ENCODE measurements at places on chromosomes 3 and 15.

DNA sequence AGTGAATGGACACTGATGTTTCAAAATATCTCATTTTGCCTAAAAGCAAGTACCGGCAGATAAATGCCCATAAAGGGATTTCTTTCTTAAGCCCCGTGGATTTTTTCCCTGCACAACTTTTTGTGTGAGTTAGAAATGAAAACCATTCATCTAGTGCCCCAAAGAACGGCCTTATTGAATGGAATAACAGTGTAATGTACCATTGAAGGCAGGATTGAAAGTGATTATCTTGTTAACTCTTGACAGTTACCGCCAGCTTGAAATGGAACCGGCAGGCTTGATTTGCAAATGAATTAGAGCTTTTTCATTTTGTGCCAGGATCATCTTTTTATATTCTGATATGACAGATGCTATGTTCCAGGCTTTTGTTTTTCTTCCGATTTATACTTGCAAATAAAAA, 162.2 kb downstream of the RSRC1 start:
- DNase-seq = no peak

DNA sequence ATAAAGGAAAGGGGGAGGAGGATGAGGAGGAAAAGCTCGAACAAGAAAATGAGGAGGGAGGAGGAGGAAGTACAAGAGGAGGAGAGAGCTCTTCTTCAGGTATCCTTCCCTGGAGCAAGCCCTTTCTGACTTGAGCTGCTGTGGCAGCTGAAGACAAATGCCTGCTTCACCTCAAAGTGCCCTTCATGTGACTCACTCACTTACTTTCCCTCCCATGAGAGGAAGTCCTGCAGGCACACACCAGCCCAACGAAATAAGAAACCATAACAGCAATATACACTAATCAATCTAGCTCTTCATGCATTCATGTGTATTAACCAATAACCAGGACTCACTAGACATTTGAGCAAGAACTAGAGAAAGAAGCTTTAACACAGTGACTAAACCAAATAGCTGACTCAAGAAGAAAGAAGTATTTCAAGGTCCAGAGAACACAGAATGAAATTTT, 251.9 kb downstream of the IGSF11 start:
- no peak for DNase-seq

DNA sequence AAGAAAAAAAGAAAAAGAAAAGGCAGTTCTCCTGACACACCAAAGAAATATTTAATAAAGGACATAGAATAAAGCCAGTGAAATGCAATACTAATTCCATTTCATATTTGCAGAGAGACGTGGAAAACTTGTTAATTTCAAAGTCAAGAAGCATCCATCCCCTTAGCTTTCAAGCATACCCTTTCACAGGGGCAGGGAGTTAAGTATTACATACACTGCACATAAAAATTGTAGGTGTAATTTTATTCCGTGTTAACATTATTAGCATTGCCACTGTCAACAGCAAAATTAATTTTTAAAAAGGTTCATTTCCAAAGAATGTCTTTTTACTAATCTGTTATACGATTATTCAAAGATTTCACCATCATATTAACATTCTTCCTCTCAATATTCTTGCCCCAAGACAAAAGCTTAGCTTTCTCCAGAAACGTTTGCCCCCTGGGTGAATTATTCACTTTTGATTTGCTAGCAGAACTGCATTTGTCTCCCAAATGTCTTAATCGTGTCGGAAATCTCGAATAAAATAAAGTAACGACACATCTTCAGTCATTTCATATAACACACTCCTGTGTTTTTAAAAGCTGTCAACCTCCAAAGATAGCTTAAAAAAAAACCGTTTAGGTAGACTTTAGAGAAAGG, 517.9 kb downstream of the MECOM start:
- DNase-seq = no peak

DNA sequence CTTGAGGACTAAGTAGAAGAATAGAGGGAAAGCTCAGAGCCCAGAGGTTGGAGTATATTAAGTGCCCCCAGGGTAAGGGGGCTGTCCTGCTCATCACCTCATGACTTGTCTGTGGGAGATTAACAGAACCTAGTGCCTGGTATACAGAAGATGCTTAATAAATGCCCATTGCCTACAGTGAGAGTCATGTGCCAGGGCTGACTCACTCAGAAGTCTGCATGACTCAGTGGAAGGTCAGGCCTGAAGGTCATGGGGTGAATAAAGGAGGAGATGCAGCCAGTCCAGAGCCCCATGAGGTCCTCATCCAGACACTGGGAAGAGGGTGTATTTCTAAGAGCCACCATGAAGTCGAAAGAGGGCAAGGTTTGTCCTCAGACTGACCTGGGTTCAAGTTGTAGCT, 62.5 kb upstream of the TLE3 start:
- DNase-seq = no peak

DNA sequence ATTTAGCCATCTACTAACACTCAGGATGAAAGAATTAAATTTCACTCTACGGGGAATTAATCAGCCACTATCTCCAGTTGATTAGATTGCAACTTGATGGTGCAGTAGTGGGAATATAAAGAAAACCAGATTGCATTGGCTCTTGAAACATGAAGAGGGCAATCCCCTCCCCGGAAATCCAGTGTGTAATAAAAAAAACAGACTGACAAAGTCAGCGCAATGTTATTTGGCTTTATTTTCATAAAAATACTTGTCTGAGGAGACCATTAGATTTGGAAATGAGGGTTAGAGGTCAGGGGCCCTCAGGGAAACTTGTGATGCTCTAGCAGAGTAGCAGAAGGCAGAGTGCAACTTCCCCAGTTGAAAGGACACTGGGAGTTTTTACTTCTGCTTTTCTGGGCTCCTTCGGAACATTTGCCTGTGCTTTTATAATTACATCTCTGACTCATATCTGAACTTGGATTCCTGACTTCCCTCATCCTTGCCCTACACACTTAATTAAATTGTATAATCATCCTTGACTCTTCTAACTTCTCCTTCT, 326.8 kb downstream of the TUSC7 start:
- DNase-seq = no peak

DNA sequence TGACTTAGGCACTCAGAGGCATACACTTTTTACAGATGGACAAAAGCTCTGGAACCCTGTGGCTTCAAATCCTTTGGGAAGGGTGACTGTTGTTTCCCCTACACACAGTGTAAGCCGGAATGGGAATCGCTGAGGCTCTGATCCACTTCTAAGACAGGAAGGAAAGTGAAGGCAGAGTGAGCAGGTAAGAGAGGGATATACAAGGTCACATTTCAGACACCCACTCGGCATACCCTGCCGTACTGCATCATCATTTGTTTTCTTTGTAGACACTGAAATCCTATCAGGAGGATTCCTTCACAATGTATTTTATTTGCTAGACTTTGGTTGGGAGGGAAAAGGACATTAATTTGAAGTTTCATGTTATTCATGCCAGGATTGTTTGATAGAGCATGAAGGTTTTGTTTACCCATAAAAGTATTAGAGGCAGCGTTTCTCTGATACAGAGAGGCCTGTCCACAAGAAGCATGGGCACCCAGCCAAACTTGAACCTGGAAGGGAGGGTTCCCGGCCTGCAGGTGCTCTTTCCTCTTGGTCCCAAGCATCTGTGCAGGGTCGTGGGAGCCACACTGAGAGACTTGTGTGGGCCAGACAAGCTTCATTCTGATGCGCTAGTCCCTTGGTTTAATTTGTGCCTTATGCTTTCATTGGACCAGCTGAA, 21.9 kb upstream of the POLR2M start:
- DNase-seq = no peak

- DNase-seq = no peak
Measured at GRCh38 chr3:133627789-133628188, 34.0 kb downstream of the TOPBP1 start.

- no peak for DNase-seq
Measured at GRCh38 chr3:66366747-66367146, 134.1 kb downstream of the LRIG1 start.

GRCh38 chr3:141227752-141228151, 3.9 kb upstream of the PXYLP1 start:
- no peak for DNase-seq

- no peak for DNase-seq
Measured at GRCh38 chr3:20773320-20773984, 587.4 kb upstream of the SGO1 start.

GRCh38 chr3:172478116-172478515, 29.9 kb upstream of the GHSR start:
- peak; percentile 7 for DNase-seq

DNA sequence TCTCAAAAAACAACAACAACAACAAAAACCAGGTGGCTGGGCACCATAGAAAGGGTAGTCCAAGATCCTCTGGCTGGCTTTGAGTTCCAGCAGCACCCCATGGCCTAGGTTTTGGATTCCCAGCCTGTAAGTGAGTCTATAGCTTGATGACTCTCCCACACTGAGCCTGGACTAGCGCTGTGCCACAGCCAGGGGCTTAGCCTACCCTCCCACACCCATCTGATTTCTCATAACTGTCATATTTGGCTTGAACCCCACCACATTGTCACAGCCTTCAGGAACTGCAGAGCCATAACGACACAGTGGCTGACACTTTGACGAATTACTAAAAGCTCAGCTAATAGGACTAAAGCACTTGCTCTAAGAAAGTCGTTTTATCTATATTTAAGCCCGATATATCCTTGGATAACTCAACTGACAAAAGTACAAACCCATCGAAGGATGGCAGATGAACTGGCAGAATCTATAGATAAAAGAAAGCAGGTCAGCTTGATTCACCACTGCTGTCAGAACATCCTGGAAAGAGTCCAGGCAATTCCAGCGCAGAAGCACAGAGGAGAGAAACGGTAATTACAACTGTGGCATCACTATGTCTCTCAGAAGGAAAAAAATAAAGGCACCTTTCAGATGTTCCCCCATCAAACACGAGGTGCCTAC, 62.1 kb downstream of the HOMER2 start:
- no peak for DNase-seq

DNA sequence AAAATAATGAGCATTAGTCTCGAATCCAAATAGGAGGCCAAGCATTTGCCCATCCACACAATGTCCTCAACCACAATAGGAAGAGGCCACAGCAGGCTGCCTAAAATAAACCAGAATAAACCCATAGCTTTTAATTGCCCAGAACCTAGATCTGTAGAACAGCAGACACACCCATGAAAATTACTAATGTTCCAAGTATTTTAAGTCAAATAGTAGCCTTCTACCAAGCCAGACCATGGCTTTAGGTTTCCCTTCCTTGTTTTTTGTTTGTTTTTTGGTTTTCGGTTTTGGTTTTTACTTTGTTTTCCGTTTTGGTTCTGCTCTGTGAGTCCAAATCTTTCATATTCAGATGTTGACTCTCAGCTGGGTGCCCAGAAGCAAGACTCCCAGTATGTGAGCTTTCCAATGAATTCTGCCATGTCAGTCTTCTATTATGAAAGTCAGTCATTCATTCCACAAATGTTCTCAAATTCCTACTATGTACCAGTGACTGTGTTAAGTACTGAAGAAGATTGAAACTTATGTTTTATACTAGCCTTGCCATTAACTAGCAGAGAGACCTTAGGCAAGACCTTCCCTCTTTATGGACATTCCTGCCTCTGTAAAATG, 57.8 kb upstream of the BOC start:
- DNase-seq = no peak

DNA sequence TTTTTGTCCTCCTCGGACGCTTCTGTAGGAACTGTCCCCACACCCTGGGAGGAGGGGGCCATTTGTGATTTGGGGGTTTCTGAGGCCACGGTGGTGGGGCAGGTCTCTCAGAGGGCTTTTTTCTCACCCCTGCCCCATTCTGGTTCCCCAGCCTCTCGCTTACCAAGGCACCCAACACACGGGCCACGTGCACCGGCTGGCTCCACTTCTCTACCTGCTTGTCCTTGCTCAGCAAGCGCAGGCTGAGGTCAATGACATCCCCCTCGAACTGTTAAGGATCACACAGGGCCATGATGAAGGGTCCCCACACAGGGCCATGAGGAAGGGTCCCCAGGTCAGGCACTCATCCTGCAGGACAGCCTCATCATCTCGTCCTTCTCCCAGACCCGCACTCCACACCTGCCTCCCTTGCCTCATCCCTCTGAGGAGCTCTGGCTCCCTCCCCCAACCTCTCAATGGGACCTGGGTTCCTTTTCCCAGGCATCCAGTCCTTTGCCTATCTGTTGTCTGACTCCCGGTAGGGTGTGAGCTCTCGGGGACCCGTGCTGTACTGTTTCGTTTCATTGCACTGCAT, 10.6 kb downstream of the EPB42 start:
- DNase-seq = no peak

DNA sequence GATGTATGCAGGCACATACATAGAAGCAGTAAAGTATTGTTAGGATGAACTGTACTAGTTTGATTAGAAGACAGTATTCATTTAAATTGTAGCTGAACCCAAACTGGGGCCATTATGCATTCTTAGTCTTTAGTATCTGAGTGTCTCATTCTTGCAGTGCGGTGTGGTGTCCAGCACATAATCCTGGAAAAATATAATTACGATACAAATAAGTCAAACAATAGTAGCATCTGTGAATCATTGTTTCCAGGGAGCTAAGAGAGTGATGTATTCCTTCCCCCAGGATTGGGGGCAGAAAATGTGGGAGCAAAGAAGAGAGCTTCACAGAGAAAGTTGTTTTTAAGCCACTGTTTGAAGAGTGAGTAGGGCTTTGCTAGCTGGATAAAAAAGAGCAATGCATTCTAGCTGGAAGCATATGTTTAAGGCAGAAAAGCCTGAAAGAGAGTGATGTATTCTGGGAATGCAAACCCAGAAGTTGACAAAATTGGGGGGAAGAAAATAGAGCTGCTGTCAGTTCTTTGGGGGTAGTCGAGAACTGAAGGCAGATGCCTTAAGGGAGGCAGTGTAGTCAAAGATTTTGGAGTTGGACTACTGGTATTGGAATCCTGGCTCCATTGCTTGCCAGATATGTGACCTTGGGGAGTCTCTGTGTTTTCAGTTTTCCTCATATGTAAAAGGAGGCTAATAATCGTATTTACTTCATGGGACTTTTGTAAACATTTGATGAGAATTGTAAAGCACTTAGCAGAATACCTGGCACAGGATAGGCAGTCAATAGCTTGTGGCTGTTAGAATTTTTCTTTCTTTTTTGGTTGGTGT, 14.1 kb downstream of the SLMAP start:
- DNase-seq = no peak

DNA sequence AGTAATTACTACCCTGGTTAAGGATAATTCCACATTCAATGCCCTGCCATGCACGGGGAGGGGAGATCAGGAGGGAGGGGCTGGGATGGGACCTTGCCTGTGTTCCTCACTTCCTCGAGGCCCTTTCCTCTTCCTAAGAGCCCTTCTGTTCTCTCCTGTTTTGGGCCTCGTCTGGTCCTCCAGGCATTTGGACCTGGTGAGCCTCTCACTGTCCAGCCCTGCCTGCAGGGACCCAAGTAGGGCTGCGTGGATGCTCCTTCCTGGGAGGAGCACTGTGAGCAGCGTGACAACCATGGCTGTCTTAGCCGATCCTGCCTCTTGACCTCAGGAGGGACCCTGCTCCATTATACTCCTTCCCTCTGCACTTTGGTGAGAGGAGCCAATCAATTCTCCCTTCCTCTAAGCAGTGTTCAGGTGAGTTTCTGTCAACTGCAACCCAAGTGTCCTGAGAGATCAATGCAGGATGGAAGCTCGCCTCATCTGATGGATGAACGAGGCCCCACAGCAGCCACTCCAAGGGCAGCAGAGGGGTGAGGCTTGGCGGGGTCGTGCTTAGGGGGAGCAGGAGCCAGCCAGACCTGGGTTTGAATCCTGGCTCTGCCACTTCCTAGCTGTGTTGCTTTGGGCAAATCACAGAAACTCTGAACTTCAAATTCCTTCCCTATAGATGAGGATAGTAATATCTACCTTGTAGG, 92.5 kb downstream of the IQSEC1 start:
- DNase-seq = no peak

- no peak for DNase-seq
Measured at GRCh38 chr3:9280451-9281219, 31.2 kb upstream of the SRGAP3 start.
